Activated CD4-positive, alpha-beta T cell treated with anti-CD3 and anti-CD28 coated beads for 24 hours (primary cell): ENCODE measurements at places on chromosomes 4 and X.

GRCh38 chrX:1393871-1394615, 2.1 kb upstream of the SLC25A6 start:
- no peak for DNase-seq

GRCh38 chrX:131747173-131747572, 203.3 kb downstream of the OR13H1 start:
- DNase-seq = peak; percentile 35

DNA sequence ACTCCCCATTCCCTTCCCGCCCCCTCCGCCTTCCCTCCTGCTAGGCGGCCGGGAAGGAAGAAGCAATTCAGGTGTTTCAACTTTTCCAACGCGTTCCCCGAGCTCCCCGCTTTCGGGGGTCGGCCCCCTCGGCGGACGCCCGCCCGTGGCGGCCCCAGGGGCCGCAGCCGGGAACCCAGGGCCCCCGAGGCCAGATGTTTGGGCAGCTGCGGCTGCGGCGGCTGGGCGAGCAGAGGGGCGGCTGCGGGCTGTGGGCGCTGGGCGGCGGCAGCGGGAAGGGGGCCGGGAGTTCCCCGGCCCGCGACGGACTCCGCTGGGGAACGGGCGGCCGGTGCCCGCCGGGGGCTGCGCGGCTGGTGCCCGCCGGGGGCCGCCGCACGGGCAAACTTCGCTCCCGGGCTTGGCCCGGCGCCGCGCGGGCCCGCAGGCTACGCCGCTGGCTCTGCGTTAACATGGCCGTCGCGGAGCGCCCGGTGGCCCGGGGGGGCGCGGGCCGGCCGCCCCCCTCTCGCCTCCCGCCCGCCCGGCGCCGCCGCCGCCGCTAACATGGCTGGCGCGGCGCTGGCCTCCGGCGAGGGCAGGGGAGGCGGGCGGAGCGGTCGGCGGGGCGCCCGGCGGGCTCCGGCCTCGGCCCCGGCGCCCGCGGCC, 510 bp downstream of the HMGB3 start:
- no peak for DNase-seq

- no peak for DNase-seq
These were observed 17.9 kb upstream of the NSUN7 start for GRCh38 chr4:40731792-40732245.

DNA sequence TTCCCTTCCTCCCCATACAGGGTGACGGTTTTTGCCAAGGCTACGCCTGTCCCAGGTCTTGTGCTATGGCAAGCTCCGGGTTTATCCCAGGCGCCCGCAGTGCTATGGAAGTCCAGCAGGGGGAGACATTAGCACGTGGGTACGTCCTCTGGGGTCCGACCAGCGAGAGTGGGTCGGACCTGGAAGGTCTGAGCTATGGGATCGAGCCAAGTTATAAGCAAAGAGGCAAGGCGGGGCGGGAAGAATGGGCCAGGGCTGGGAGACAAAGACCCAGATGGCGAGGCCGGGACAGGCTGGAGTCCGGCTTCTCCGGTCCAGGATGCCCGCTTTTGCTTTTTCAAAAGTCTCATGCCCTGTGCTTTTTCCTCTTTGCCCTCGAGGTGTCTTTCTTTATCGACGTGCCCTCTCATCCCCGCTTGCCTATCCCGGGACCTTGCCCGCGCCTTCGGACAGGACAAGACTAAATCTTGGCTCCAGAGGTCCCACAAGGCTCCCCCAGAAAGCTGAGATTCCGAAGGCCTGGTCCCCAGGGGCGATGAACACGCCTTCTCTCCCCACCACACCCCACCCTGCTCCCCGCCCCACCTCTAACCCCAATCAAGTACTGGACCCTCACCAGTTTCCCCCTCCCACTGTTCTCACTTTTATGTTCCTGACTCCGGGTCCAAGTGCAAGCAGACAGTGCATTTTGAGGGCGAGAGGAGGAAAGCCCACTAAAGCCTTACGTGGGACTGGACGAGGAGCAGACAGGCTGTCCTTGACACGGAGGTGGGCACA, 785 bp upstream of the EFNB1 start:
- peak; percentile 66 for DNase-seq

DNA sequence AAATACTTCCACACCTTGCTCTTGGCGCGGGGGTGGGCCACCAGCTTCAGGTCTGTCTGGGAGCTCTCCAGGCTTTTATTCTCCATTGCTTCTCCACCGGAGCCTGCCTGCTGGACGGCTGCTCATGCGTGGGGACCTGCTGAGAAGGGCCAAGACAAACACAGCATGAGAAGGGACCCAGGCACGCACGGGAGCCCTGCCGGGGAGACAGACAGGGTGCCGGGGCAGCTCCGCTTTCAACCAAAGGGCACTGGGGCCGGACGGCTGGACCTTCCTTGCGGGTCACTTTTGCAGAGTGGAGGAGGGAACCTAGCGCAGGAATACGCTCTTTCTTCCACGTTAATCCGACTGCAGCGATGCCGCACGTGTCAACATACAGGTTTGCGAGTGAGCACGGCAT, 10.1 kb downstream of the DHRSX start:
- no peak for DNase-seq

DNA sequence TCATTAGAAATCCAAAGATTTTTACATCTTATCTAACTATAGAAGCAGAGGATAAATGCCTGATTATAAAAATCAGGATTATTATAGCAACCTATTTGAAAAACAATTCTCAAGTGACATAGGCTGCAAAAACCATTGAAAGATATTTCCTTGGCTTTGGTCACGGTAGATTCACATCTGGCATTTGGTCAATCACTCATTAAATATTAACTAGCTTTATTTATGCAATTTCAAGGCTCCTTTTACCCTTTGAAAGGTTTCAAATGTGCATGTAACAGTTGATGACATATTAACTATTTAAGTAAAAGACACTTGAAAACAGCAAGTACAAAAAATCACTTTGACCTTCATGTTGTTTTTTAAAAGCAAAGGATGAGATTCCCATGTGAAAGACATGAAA, 98.1 kb downstream of the MMRN1 start:
- no peak for DNase-seq

DNA sequence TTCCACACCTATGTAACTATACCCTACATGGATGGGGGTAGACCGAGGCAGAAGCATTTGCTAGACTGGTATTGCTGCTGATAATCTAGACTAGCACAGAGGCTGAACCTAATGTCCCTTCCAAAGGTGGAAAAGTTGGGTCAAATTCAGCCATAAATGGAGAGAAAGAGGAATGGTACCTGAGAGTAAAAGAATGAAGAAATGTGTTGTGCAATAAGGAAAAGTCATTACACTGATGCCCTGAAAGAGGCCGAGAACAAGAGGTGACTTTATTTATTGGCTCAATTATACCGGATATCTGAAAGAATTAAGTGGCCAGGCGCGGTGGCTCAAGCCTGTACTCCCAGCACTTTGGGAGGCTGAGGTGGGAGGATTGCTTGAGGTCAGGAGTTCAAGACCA, 52.1 kb downstream of the ZNF41 start:
- no peak for DNase-seq

- DNase-seq = no peak
These were observed 30.9 kb upstream of the PPA2 start for GRCh38 chr4:105504744-105505143.

GRCh38 chr4:79467246-79467932, 59.4 kb upstream of the GK2 start:
- no peak for DNase-seq

GRCh38 chr4:16293210-16293838, 67.1 kb upstream of the TAPT1 start:
- DNase-seq = no peak

DNA sequence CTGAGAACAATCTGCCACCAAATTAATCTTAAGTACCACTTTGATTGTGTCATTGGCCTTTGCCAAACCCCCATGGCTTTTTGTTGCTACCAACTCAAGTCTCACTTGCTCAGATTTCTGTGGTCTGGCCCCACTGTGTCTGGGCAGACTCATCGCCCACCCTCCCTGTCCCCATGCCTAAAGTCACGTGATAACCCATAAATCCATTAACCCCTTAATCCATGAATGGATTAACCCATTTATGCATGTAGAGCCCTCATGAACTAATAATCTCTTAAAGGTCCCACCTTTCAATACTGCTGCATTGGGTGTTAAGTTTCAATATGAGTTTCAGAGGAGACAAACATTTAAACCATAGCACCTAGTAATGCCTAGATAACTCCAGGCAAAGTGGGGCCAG, 78.5 kb upstream of the BLTP1 start:
- DNase-seq = no peak

- no peak for DNase-seq
These were observed 148.1 kb upstream of the SH3RF1 start for GRCh38 chr4:169418846-169419245.

DNA sequence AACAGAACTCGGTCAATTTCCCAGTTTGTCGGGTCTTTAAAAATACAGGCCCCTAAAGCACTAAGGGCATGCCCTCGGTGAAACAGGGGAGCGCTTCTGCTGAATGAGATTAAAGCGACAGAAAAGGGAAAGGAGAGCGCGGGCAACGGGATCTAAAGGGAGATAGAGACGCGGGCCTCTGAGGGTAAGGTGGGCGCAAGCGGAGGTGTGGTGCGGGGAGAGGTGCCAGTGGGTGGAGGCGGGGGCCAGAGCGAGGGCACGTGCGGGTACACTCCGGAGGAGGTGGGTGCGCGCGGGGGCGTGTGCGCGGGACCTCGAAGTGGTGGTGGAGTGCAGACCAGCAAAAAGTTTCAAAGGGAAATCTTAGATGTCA, 787 bp upstream of the TET2 start:
- DNase-seq = no peak

GRCh38 chr4:5780831-5781480, 70.0 kb downstream of the EVC start:
- DNase-seq = no peak

DNA sequence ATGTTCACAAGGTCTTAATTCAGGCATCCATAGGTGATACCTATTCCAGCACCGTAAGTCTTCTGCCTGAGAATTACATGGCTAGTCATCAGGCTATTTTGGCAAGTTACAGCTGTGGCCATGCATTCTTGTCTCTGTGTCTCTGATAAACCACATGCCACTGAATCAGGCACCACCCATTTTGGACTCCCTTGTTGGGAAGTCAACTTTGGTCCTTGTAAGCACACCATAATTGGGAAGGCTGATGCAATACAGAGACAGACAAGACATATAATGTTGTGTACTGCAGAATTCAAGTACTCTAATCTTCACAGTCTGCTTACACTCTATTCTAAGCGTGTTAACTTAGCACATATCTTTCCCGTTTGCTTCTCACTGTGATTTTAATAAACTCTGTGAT, 483.7 kb upstream of the FTHL17 start:
- no peak for DNase-seq

DNA sequence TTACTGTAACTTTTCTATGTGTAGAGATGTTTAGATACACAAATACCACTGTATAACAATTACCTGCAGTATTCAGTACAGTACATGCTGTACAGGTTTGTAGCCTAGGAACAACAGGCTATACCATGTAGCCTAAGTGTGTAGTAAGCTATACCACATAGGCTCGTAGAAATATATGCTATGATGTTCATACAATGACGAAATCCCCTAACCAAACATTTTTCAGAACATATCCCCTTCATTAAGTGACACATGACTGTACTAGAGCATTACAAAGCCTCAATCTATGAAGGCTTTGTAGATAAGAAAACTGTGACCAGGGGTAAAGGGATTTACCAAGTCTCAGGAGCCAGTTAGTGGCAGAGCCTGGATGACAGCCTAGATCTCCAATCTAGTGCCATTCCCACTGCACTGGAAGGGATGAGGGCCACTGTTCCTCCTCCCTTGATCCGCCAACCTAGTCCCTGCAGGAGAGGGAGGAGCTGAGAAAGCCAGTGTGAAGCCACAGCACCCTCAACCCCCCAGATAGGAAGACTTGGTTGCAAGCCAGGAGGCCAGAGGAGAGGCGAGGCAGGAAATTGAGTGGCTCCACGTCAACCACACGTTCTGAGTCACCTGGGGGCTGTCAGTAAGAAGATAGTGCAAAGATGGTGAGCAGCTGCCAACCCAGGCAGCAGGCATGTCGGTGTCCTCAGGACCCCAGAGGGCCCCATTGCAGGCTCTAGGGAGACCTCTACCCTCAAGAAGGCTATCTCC, 227.7 kb downstream of the BCOR start:
- peak; percentile 61 for DNase-seq

DNA sequence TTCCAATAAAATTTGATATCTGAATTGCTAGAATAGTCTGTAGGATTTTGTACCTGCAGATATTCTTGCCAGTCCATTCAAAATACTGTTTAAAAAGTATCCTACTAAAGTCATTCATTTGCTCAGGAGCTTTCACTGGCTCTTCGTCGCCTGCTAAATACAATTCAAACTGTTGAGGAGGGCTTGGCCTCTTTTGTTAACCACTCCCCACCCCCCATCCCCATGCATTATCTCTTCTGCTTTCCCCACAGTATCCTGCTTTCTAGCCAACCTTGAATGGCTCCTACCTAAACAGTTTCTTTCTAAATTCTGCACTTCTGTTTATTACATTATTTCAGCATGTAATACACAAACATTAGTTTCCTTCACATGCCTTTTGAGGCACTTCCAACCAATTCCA, 230.8 kb downstream of the CPE start:
- no peak for DNase-seq

- DNase-seq = no peak
These were observed 10.9 kb downstream of the DCK start for GRCh38 chr4:71004281-71004851.

- no peak for DNase-seq
These were observed 40.4 kb downstream of the MAP7D3 start for GRCh38 chrX:136210806-136211205.

GRCh38 chrX:7709845-7710244, 133.1 kb upstream of the VCX start:
- no peak for DNase-seq

GRCh38 chr4:158302076-158302866, 92.0 kb downstream of the TMEM144 start:
- DNase-seq = no peak

GRCh38 chr4:26261405-26261804, 59.4 kb upstream of the RBPJ start:
- no peak for DNase-seq

DNA sequence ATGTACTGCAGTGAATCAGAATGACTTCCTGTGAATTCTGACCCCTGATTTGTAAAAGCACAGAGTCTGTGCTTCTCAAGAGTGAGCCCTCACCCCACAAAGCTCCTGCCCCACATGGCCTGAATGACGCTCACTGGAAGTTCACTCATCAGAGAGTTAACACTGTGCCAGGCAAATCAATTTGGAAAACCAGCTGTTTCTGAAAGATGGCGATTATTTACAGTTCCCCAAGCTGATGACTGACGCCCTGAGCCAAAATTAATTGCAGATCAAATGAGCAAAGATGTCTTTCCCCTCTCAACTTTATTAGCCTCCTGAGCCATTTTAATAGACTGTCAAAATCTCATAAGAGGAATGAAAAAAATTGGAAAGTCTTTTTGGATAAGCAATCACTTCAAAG, 118.0 kb downstream of the SLC2A9 start:
- no peak for DNase-seq

GRCh38 chr4:8045909-8046308, 106.2 kb upstream of the AFAP1 start:
- DNase-seq = no peak

GRCh38 chrX:34557733-34558132, 99.4 kb downstream of the TMEM47 start:
- DNase-seq = no peak
